ENCODE measurements at places on chromosomes 1 and 21.

DNA sequence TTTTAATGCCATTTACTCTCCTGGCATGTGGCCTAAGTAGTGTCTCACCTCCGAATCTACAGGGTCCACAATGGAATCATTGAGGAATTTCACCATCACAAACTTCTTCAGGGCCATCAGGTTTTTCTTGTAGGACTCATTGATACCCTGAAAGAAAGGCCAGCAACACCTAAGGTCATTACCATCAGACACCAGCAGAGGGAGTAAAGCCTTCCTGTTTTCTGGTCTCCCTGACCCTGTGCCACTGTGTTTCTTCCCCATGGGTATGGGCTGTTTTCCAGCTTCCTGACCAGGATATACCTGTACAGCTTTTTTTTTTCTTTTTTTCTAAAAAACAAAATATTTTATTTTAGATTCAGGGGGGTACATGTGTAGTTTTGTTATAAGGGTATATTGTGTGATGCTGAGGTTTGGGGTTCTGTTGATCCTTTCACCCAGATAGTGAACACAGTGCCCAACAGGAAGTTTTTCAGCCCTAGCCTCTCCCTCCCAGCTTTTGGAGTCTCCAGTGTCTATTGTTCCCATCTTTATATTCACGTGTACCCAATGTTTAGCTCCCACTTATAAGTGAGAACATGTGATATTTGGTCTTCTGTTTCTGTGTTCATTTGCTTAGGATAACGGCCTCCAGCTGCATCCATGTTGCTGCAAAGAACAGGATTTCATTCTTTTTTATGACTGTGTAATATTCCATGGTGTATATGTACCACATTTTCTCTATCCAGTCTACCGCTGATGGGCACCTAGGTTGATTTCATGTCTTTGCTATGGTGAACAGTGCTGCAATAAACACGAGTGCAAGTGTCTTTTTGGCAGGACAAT lies 18.3 kb downstream of the PPT1 start:
- DNase-seq = peak; percentile 64

DNA sequence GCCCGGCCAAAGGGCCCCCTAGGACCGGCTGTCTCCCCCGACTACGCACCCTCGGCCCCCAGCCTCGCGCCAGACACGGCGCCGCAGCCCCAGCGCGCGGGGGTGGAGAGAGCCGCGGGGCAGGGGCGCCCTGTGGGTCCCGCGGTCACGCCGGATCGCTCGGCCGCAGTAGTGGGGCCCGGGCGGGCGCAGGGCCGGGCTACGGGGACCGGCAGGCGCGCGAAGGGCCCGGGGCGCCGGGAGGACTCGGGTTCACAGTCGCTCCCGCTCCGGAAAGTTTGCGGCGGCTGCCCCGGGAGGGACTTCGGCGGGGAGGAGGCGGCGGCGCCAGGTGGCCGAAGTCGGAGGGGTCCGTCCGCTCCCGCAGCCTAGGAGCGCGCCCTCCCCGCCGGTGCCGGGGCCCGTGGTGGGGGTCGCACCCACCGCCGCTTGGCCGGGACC lies 7.1 kb upstream of the ZNF669 start:
- DNase-seq = no peak

DNA sequence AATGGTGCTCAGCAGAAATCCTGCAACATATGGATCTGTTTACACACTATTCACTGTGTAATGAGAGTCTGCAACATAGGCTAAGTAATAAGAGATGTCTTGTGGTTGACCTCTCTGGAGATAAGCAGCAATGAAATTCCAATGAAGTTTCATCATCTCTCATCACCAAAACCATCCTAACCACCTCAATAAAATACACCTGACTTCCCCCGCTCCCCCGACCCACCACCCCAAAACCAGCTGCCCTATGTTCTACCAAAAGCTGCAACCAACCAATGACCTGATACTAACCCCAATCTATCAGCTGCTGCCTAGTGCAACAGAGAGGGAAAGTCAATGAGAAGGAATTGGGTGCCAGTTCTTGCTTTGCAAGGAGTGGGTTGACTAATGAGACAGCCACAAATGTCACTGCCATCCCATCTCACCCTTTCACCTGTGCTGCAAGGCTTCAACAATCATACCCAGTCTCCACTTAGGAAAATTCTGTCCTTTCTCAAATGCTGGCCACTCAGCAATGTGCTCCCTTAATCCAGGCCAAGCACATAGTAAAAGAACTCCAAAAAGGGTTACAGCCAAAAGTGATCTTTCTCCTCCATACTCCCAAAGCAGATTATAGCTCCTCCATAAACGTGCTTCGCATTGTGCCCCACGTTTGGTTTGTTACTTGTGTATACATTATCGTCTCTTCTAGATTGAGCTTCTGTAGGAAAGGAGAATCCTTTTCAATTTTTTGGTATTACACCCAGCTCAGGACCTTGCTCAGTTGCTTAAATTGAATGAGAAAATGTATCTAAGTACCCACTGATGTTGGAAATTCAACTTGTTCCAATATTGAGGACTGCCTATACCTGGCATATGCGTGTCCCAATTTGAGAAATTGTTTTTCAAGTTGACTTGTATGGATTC lies 29.0 kb downstream of the MRPL39 start:
- peak; percentile 62 for DNase-seq

DNA sequence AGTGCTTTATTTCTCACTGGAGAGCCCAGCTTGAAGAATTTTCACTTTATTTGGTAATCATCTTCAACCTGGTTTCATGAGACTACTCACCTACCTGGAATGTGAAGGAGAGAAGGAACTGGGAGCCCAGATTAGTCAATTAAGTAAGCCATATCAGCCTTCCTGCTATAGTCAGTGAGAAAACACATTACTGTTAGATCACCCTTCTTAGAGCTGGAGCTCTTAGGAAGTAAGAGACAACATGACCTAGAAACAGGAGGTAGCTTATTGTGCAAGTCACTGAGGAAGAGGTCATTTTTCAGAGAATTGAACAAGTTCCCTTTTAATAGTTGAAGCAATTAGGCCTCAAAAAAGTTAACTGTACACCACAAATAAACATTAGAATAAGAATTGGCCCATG lies 49.2 kb upstream of the TEKT2 start:
- peak; percentile 36 for DNase-seq

DNA sequence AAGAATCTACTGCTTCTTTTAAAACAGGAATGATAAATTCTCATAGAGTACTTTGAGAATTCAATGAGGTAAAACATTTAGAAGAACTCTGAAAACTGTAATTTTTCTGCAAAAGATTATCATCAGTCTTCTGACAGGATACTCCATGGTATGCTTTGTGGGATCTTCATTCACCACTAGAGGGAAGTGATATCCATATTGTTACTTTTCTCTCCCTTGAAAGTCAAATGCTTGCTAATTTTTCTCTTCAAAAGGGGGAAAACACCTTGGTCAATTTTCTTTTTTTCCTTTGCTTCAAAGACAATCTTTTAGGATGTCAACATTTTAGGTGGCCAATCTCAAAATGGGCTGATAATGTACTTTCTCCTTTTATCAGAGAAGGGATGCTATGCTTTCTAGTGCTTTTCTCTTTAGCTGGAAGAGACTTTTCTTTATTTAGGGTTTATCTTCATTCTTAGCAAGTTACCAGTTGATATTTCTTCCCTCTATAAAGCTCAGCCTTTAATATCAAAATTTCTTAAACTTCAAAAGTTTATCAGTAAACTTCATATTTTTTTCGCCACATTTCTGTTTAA lies 95.5 kb downstream of the NEGR1 start:
- peak; percentile 49 for DNase-seq

DNA sequence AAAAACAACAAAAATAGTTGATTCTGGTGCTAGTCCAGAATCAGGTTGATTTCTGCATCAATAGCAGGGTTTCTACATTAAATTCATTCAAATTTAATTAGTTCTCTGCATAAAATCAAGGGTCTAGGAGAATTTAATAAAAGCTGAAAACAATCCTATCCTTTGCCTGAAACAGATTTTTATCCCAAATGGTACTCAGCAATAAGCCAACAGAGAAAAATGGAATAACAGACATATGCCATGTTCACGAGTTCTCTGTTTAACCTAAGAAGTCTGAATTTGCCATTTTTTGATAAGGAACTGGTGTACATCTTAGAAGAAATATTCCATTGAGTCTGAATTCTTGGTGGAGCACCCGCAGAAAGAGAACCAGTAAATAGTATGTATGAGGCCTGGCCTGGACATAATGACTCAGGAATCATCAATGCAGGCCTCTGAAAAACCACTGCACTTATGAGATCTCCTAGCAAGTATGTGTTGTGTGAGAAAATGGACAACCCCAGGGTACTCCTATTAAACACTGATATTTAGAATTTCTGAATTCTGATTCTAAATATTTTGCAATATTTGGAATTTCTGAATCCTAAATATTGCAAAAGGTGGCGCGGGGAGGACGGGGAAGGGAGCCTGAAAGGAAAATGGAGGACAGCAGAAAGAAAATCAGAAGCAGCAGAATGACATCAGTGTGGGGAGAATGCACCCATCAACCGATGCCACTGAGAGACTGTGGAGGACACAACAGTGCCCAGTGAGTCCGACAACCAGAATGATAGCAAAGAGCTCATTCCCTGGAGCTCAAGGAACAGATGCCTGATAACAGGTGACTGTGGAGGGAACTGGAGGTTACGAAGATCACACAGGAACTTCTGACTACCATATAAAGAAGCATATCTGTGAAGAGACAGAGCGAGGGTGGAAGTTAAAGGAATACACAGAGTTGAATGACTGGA lies 97.6 kb downstream of the APP start:
- peak; percentile 57 for DNase-seq

DNA sequence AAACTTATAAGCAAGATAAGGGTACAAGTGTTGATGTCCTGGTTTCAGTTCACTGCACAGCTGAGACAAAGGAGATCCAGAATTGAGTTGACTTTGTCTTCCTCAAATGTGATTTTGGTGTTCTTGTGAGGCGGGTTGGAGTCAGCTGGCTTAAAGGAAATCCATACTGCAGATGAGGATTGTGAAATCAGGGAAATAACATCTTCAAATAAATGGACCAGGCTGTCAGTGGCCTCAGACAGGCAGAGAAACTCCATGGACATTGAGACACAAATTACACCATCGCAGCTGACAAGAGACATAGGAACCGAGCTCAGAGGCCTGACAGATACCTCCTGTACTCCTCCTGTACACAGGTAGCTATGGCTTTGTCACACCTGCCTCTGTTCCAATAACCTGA lies 27.0 kb upstream of the REG4 start:
- DNase-seq = no peak

DNA sequence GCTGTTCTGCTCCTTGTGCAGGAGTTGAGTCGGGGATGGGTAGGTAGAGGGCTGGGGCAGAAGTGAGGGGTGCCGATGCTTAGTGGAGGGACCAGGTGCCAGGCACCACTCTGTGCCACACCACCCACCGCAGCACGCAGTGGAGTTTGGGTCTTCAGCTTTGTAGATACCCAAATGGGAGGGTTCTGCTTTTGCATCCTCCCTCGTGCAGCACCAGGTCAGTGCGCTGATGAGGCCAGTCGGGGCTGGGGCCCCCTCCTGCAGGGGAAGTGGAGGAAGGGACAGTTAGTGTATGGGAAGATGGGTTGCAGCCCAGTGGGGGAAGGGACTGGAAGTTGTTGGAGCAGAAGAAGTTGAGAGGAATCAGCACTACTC lies 244.0 kb downstream of the RHOU start:
- no peak for DNase-seq

- DNase-seq = peak; percentile 59
Measured at GRCh38 chr1:23799570-23800399, 769 bp downstream of the GALE start.

GRCh38 chr21:14569868-14570267 lies 23.8 kb upstream of the SAMSN1 start:
- no peak for DNase-seq

All from fibroblast of mammary gland (primary cell).